Omental fat pad (tissue), 4 donors: ENCODE measurements at places on chromosomes 11 and 22. TPM values are rescaled to one million over a fixed set of nuclear protein-coding genes. Genes with fewer than 3 reads are reported as not detected.

Gene MFNG
- total RNA-seq, result 47.9 TPM

Gene MICAL3
- 36.6 TPM for total RNA-seq

Gene MMP7
- total RNA-seq, result not detected

DNA sequence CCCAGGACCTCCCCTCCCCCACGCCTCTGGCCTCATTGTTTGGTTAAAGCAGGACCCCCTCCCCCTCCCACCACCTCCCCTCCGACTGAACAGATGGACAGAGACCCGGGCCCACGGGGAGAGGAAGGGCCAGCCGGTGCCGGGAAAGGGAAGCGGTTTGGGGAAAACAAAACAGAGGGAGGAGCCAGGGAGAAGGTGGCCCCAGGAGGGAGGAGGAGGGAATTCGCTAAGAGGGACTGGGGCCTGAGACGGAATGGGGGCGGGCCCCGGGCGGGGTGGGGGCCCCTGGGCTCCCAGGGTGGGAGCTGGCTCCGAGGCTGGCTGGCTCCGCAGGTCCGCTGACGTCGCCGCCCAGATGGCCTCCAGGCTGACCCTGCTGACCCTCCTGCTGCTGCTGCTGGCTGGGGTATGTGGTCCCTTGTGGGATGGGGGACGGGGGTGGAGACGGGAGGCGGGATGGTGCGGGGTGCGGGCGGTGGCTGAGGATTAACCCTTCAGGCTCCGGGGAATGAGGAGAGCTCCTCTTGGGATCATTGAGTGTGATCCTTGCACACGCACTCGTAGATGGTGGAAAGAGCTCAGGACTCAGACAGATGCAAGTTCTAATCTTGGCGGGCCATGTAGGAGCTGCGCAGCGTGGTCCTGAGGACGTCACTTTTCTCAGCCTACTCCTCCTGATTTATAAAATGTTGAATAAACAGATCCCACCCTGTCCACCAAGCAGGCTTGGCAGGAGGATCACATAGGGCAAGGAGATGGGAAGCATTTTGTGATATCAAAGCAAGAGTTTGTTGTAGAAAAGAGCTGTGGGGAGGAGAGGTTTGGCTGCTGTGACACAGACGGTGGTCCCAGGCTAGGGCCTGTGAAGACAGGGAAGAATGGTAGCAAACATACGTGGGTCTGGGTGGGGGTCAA lies 688 bp downstream of the SERPING1 start:
- DNase-seq, result peak; percentile 42
